ENCODE measurements at places on chromosomes 3 and 15.

GRCh38 chr15:61712129-61712759 is 348.0 kb downstream of the VPS13C start:
- no peak for DNase-seq

DNA sequence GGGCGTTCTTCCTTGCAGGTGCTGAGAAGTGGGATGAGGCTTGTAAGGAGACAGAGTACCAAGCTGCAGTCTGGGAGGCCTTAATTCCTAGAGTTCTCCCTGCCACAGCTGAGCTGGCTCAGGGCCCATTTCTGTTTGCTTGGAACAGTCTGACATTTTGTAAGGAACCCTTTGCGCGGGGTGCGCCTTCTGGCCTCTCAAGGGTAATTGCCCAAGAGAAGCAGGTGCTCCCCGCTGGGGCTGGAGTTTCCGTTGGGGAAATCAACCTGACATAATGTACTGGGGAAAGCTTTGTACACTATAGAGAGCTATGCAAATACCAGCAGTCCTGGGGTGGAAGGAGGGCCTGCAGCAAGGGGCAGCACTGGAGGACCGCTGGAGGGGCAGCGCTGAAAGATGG is 83.6 kb downstream of the HMG20A start:
- DNase-seq = peak; percentile 60

GRCh38 chr15:75023872-75024636 is 664 bp downstream of the PPCDC start:
- DNase-seq = no peak

- no peak for DNase-seq
Observed at GRCh38 chr15:74173380-74174218, at the start of gene ISLR. ISLR (plus strand) TSS chr15:74173710; CDS start chr15:74174859, 1,149 bp downstream.

DNA sequence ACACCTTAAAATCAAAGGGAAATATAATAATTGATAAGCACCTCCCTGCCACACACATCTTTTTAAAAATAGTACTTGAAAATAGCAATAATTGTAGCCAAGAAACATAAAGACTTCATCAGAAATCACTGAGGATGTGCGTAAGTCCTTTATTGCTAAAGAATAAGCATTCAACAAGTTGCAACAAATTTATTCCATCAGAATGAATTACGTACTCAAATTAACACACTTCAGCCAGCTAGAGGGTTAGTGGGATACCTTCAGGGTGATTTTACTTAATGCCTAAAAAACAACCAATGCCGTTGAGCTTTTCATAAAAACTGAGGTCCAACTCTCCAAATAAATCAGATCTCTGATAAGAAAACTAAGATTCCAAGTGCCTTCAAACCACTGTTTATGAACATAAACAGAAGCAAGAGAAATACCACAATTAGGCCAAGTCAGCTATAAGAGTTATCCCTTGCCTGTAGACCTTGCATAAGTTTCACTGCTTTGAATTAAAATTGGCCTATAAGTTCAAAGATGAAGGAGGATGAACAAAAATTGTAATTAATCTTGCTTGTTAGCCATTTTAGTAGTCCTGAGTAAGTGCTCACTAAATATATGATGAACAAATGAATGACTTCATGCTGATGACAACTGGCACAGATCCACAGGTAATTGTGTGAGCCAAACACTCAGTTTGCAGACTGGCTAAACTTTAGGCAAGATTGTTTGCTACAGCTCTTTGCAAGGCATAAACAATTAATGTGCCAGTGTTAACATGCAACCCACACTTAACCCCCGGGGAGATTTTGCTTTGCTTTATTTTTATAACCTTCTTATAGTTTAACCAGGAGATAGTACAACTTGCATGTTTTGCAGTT is 375.1 kb upstream of the THBS1 start:
- no peak for DNase-seq

DNA sequence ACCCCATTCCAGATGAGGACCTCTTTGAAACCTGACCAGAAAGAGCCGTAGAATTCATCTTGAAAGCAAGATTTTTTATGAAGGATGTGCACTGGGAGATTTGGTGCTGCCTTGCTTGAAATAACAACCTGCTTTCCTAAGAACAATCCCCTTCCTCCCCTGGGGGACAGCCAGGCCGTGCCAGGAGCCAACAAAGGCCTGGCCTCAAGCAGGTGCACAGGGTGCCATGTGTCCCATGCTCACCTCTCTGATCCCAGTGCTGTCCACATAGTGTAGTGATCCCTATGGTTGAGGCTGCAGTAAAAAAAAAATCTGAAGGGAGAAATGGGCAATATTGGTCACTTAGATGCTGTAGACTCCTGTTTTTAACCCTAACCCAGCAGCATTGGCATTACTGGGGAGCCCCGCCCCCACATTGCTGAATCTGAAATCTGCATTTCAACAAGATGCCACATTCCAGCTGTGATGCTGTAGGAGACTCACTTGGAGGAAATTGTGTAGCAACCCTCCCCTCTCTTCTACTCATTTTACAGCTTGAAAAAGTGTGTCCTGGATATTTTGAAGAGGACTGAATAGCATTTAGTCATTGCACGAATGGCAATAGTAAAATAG is 171.2 kb downstream of the APBA2 start:
- DNase-seq = no peak

- no peak for DNase-seq
Observed at GRCh38 chr3:66362541-66362941, 138.3 kb downstream of the LRIG1 start.

DNA sequence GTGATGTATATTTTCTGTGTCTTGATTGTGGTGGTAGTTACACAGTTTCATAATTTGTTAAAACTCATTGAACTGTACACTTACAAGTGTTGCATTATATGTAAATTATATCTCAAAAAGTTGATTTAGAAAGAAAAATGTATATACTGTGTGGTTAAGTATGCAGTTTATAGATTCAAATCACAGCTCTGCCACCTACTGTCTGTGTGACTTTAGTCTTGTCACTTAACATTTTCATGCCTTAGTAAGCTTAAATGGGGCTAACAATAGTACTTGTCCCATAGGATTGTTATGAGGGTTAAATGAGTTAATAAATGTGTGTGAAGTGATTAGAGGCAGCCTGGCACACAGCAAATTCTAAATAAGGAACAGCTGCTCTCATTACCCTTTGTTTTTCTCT is 120.9 kb upstream of the P2RY1 start:
- DNase-seq = no peak

GRCh38 chr3:17040990-17041377 is 156.2 kb downstream of the PLCL2 start:
- no peak for DNase-seq

DNA sequence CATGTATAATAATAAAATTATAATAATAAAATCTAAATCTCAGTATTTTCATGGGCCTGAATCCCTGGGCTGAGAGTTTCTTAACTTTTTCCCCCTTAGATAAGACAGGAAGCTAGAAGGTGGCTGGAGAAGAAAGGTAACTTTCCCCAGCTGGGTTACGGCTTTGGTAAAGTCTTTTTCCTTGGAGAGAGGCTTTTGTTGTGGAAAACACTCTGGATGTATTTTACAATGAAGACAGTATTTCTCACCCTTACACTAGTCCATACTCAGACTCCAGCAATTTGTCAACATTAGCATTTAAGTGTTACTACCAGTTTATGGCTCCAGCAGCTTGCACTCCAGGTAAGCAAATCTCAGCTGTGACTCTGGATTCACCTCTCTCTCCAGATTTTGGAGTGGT is 34.9 kb downstream of the APH1B start:
- no peak for DNase-seq

DNA sequence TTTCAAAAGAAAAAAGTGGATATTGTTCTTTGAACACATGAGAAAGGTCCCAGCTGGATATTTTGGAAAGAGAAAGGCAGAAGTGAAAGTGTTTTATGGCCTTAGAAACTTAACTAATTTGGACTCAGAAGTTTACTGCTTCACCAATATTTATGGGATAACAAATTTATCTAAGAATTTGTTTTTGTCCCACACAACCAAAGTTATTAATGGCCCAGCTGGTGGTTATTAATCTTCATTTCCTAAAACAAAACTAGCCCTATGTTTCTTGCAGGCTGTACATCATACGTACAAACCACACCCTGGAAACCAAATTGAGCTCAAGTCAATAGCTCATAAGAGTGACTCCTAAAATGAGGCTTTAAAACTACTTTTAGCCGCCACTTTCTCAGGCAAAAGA is 372.9 kb upstream of the LMCD1 start:
- no peak for DNase-seq

GRCh38 chr15:73771385-73772045 is 18.4 kb upstream of the INSYN1 start:
- no peak for DNase-seq

- no peak for DNase-seq
Observed at GRCh38 chr3:98980915-98981596, 79.6 kb upstream of the DCBLD2 start.

DNA sequence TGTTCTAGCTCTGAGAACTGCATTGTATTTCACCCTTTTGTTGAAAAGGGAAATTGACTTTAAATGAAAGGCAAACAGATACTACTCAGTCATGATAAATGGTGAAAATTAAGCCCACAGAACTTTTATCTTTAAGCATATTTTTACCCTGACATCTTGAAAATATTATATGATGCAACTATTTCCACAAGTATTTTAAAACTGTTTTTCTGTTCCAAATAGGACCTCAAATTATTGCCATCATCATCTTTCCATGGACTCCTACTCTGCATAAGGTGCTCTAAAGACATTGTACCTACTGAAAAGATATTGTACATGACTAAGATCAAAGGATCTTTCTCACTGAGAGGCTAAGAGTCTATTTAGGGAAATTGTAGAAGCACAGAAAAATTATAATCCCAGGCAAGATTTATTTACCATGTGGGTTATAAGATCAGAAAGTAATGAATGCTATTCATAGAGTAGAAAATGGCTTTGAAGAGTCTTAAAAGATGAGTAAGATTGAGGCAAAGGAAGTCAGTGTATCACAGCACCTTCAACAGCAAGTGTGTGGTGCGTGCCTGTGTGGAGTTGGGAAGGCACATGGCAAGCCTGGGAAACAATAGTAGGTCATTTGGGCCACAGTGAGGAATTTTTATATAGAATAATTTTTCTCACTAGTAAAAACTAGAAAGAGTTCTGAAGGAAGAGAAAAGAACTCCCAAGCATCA is 68.8 kb downstream of the VGLL3 start:
- DNase-seq = no peak

GRCh38 chr3:50737193-50737905 is 62.6 kb downstream of the DOCK3 start:
- DNase-seq = no peak

- DNase-seq = no peak
Observed at GRCh38 chr15:40764629-40765103, 798 bp downstream of the GCHFR start.

DNA sequence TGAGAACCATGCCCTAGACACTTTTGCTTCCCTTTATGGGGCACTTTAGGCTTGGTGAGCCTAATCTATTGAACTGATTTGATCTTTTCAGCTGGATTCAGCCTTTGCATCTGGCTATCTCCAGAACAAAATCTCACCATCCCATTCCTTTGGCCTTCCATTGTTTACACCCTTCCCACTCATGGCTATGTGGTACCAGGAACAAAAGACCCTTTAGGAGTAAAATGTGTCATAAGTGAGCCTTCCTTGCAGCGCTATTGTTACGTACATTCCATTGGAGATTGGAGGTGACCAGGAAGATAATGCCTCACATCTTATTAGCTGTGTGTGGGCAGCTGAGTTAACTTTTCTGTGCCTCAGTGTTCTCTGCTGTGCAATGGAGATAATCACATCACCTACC is 188.4 kb downstream of the SATB1 start:
- no peak for DNase-seq

DNA sequence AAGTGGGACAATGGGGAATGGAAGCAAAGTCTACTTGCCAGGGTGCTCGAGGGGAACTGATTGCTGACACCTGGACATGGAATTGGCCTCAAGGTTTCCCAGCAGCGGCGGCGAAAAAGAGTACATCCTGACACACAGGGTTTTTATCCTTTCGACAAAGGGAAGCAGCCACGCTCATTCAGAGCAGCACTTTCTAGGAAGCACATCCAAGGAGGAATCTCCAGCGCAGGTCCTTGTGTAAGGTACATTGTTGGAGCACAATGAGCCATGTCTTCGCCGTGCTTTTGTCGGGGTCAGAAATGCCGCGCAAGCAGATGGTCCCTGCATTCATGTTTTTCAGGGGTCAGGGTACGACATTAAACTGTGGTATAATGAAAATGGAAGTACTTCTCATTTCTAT is 16.8 kb downstream of the CACNA1D start:
- DNase-seq = no peak

- no peak for DNase-seq
Observed at GRCh38 chr15:68586274-68586961, 7.6 kb downstream of the CORO2B start.

DNA sequence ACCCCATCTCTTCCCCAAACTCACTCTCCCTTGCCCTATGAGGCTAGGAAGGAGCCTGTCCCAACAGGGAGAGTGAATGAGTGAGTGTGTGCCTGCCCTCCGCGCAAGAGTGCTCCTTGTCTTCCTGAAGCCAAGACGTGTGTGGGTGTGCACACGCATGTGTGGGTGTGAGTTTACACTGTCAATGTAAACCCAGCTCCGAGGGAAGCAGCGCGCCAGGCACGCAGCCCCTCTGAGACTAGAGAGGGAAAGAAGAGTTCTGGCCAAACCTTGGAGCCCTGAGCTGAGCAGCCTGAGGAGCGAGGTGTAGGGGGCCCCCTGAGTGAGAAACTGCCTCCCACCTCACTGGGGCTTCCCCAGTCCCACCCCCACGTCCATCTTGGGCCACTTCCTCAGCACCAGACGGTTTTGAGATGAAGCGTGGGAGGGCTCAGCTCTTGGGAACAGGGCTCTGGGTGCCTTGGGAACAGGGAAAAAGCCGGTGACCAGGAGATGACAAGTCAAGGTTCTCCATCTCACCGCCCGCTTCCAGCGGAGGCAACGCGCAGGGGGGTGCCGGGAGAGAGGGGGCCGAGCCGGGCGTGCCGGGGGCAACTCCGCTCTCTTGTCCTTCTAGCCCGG is 5.1 kb downstream of the MECOM start:
- DNase-seq = no peak

DNA sequence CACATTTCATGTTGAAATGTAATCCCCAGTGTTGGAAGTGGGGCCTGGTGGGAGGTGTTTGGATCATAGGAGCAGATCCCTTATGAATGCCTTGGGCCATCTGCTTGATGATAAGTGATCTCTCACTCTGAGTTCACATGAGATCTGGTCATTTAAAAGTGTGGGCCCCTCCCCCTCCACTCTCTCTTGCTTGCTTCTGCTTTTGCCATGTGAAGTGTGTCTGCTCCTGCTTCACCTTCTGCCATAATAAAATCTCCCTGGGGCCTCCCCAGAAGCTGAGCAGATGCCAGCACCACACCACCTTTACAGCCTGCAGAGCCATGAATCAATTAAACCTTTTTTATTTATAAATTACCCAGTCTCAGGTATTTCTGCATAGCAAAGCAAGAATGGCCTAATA is 14.2 kb upstream of the CD200R1L start:
- DNase-seq = no peak

- no peak for DNase-seq
Observed at GRCh38 chr15:65244638-65245037, 33.4 kb upstream of the CILP start.

Data from colonic mucosa (tissue), 4 donors.